ENCODE measurements at places on chromosomes 6 and 20. TPM values are rescaled to one million over a fixed set of nuclear protein-coding genes. Genes with fewer than 3 reads are reported as not detected.

DNA sequence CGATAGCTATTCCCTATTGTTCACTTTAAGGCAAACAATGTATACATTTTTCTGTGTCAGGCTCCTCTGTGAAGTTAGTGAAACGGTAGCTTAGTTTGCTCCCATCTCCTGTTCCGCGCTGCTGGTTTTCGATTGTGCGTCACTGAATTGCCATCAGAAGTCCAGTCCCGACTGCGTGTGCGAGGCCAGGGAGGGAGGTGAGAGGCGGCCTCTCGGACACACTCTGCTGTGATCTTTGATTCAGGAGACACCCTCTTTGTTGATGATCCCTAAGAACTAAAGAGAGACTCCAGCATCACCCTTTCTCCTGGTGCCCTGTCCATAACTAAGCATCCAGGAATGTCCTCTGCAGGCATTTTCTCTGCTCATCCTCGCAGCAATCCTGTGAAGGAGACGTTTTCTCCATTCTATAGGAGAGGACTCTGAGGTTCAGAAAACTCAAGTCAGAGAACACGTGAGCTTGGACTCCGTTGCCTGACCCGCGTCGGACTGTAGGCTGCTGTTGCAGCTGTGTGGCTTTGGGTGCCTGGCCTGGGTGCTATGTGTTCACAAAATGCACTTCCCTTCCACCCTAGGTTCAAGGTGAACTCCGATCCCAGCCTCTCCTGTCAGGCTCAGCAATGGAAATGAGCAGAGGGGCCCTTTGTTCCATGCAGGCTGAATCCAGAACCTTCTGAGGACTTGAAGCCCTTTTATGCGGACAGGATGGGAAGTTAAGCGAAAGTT is 24.1 kb upstream of the UNC93A start:
- no peaks in the 10 kb centered on the region for H3K27me3 ChIP-seq
- no peak overlapping the region for H3K27ac ChIP-seq
- H3K36me3 ChIP-seq: no peaks in the 10 kb centered on the region
- DNase-seq: no peak
- H3K4me3 ChIP-seq: no peak overlapping the region
- H3K4me1 ChIP-seq: no peaks in the 10 kb centered on the region

DNA sequence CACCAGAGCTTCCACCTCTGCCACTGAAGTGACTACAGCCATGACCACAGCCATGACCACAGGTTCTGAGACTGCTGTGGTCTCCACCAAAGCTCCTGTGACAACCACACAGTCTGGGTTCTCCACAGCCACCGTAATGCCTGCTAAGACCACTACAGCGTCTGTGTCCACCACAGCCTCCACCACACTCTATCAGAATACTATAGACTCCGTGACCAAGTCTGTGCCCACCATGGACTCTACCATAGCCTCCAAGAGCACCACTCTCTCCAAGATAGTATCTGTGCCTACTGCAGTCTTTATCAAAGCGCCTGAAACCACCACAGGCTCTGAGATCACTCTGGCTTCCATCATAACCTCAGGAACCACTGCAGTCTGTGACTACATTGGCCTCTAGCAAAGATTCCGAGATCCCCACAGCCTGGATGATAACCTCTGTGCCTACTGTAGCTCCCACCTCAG is 18.3 kb upstream of the MUC21 start:
- H3K4me3 ChIP-seq: no peak overlapping the region
- H3K36me3 ChIP-seq: no peaks in the 10 kb centered on the region
- no peak overlapping the region for H3K27ac ChIP-seq
- no peaks in the 10 kb centered on the region for H3K4me1 ChIP-seq
- DNase-seq: no peak
- no peaks in the 10 kb centered on the region for H3K27me3 ChIP-seq

DNA sequence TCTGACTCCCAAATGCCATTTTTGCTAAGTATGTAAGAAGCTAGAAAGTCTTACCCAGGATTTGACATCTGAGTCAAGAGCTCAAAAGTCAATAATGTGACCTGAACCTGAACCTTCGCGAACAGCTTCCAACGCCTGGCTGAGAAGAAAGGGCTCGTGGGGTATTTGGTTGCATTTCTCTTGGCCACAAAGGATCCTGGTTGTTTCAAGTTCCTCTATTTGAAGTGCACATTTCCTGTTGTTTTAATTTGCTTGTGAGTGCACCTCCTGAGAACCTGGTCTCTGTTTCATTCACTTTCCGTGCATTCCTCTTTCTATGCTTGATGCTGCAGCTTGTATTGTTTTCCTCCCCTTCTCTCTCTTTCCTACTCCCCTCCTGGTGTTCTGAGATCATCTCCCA is 212.5 kb downstream of the FOXA2 start:
- no peak overlapping the region for H3K4me3 ChIP-seq
- no peaks in the 10 kb centered on the region for H3K36me3 ChIP-seq
- H3K27me3 ChIP-seq: no peaks in the 10 kb centered on the region
- no peaks in the 10 kb centered on the region for H3K4me1 ChIP-seq
- peak; percentile 20 for DNase-seq

- DNase-seq: peak; percentile 38
- no peaks in the 10 kb centered on the region for H3K36me3 ChIP-seq
- H3K4me1 ChIP-seq: peaks cover 38% of the 10 kb centered on the region
- H3K27me3 ChIP-seq: no peaks in the 10 kb centered on the region
- H3K4me3 ChIP-seq: peak overlapping the region; percentile 57
These were observed 2.6 kb downstream of the TFEB start for GRCh38 chr6:41732591-41733359.

- peaks cover 3% of the 10 kb centered on the region for H3K4me1 ChIP-seq
- no peak overlapping the region for H3K27ac ChIP-seq
- peaks cover 38% of the 10 kb centered on the region for H3K36me3 ChIP-seq
- no peak overlapping the region for H3K4me3 ChIP-seq
- no peak for DNase-seq
- no peaks in the 10 kb centered on the region for H3K27me3 ChIP-seq
These were observed 4.7 kb downstream of the BTN2A2 start for GRCh38 chr6:26387565-26387964.

DNA sequence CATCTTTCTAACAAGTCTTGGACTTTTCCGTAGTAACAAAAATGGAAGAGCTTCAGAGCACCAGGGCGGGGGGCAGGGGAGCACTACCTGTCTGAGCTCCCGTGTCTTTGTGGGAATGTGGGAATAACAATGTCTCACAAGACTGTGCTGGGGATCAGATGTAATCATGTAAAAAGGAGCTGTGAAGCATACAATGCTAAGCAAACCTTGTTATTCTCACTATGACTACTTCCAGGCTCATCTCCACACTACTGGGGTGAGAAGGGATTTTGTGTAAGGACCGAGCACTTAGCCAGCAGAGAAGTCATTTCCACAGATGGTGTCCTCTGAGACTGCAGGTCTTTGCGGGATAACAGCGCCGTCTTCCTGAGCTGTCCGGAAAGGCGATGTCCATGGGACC is 27.1 kb downstream of the PRR18 start:
- no peak for DNase-seq
- no peak overlapping the region for H3K27ac ChIP-seq
- no peaks in the 10 kb centered on the region for H3K27me3 ChIP-seq
- H3K36me3 ChIP-seq: no peaks in the 10 kb centered on the region
- H3K4me3 ChIP-seq: no peak overlapping the region
- no peaks in the 10 kb centered on the region for H3K4me1 ChIP-seq

- H3K4me3 ChIP-seq: no peak overlapping the region
- no peak for DNase-seq
- peaks cover 23% of the 10 kb centered on the region for H3K4me1 ChIP-seq
- H3K27me3 ChIP-seq: no peaks in the 10 kb centered on the region
These were observed 28.6 kb downstream of the C6orf89 start for GRCh38 chr6:36914227-36914794.

GRCh38 chr6:52538901-52539354 is 37.9 kb downstream of the TRAM2 start:
- DNase-seq: no peak
- no peak overlapping the region for H3K4me3 ChIP-seq
- H3K27ac ChIP-seq: no peak overlapping the region
- H3K36me3 ChIP-seq: peaks cover 13% of the 10 kb centered on the region
- H3K4me1 ChIP-seq: peaks cover 11% of the 10 kb centered on the region

DNA sequence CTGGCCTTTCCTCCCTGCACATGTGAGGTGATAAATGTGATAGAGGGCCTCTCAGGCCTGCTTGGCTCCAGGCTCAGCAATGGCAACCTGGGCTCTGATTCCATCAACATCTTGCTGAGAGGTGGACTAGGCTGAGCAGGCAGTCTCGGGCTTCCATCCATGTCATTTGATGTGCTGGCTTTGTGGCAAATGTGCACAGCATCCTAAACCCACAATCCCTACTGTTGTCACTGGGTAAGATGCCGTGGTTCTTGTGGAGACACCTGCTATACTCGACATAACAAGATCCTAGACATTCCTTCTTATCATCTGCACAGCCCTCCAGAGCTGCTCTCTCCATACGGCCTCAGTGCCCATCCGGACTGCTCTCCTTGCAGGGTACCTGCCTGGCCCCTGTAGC is 2.8 kb upstream of the ZCCHC3 start:
- peaks cover 1% of the 10 kb centered on the region for H3K36me3 ChIP-seq
- no peak overlapping the region for H3K27ac ChIP-seq
- H3K4me3 ChIP-seq: no peak overlapping the region
- H3K27me3 ChIP-seq: no peaks in the 10 kb centered on the region
- DNase-seq: no peak

DNA sequence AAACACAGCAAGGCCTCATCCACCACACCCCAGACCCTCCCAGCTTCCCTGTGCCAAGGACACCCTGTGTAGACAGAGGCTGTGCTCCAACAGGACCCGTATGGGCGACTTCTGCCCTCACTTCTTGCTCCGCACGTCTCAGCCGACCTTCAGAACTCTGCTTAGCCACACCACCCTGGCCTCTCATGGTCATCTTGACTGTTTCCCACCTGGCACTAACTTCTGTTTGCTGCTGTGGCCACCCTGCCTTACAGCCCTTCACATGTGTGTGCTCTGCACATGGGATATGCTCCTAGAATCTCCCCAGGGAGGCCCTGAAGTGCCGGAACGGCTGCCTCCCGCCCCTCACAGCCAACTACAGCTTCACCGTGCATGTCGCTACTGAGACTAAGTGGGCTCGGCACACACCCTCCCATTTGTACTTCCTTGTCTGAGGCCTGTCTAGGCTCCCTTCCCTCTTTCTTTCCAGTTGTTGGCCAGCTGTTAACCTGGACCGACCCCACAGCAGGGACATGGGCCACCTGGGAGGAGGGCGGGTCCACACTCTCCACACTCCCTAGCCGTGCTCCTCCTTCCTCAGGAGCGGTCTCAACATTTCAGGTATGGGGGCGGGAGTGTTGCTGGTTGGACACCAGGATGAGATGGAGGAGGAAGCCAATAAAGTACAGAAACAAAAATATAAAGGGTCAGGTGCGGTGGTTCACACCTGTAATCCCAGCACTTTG is 69.6 kb downstream of the PYGB start:
- H3K27me3 ChIP-seq: no peaks in the 10 kb centered on the region
- no peak overlapping the region for H3K27ac ChIP-seq
- H3K36me3 ChIP-seq: peaks cover 4% of the 10 kb centered on the region
- H3K4me3 ChIP-seq: no peak overlapping the region
- DNase-seq: no peak

DNA sequence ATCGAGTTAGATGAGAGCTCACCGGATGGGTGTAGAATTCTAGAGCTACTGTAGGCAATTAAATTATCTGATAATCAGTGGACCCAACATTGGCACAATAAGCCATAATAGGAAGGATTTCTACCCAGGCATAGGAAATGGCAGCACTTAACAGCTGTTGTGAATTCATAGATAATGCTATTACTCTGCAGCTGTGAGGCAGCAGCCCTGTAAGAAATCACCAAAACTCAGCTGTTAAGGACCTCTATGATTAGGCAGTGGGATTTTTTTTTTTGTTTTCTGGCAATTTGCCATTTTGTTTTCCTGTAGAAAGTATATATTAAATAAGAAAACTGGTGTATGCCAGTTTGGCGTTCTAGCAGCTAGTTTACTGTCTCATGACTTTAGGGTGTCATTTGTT is 609.1 kb upstream of the SLC35B3 start:
- H3K36me3 ChIP-seq: no peaks in the 10 kb centered on the region
- no peaks in the 10 kb centered on the region for H3K27me3 ChIP-seq
- no peaks in the 10 kb centered on the region for H3K4me1 ChIP-seq

DNA sequence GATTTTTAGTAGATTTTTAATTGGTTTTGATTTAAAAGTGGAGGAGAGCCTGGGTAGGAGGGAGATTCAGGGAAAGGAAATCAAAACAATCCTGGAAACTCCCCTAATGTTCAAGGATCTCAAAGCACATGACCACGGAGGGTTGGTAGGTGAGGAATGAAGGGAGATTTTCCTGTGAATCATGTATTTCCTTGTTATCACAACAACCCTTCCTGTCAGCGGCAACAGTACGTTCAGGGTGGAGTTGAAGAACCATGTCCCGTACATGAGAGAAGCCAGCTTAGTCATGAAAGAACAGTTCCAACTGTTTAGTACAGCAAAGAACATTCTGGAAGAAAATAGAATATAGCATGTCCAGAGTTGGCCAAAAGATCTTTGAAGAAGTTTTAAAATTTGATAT is 79.4 kb upstream of the SCAF8 start:
- no peak overlapping the region for H3K4me3 ChIP-seq
- no peak overlapping the region for H3K27ac ChIP-seq
- H3K4me1 ChIP-seq: no peaks in the 10 kb centered on the region
- no peaks in the 10 kb centered on the region for H3K36me3 ChIP-seq

Gene MUC21
- total RNA-seq: not detected

Gene TFAP2D
- not detected for total RNA-seq

Gene GPSM3
- total RNA-seq: 275 TPM

Gene CLDN20
- total RNA-seq: not detected

Gene TRIM31
- total RNA-seq: not detected

Gene LBP
- total RNA-seq: not detected

Gene OTOR
- not detected for total RNA-seq

Gene NKAPL
- total RNA-seq: 0.30 TPM
